Gastroesophageal sphincter (tissue), 4 donors: ENCODE measurements at places on chromosomes 16 and 17. TPM values are rescaled to one million over a fixed set of nuclear protein-coding genes. Genes with fewer than 3 reads are reported as not detected.

DNA sequence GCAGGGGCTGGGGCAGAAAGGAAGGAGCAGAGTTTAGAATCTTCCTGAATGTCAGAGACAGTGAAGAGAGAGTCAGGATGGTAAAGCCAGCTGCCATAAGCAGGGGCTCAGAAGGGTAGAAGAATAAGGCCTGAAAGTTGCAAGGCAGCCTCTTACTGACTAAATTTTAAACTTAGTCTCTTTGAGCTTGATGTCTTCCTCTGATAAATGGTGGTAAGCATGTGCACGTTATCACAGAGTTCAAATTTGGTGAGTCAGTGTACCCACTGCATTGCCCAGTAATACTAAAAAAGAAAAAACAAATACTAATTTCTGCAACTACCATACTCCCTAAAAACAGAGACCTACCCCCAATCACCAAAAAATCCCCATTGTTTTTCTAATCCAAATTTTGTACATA is 45.2 kb downstream of the SIAH1 start:
- ATAC-seq = no peak

- ATAC-seq = no peak
Observed at GRCh38 chr16:8203101-8203500, 387.2 kb downstream of the TMEM114 start.

DNA sequence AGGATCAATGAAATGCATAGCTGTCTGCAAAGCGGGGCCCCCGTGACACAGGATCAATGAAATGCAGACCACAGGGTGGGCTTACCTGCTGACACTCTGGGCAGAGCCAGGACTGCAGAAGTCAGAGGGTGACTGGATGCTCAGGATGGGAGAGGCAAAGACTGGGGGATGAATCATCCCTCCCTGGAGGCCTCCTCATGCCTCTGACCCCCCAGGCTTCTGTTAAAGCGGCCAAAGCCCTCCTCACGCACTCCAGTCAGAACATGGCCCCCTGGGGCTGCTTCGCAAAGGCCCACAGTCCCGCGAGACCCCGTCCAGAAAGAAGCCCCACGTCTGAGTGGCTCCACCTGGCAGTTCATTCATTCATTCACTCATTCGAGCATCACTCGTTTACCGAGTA is 38.4 kb upstream of the FOXF1 start:
- no peak for ATAC-seq

GRCh38 chr17:80236911-80237310 is 16.7 kb downstream of the SLC26A11 start:
- no peak for ATAC-seq

MT1M gene
- total RNA-seq = 3.7 TPM

DNA sequence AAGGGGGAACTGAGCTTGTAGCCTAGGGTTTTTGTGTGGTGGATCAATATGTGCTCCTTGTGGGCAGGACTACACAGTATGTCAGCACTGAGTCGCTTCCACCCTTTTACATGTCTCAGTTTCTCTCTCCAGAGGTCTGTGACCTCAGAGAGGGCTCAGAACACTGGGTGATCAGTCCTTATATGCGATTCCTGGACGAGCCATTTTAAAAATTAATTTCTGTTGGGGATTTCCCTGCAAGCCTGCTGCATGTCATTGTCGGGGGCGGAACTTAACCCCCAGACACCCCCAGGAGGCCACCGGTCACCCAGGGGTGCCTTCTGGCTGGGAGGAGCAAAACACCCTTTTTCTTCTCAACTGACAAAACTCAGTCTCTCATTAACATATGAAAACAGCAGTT is 14.1 kb downstream of the DHRS7B start:
- ATAC-seq = no peak

LLGL1 gene
- 17.2 TPM for total RNA-seq

TMEM106A gene
- total RNA-seq = 4.8 TPM

GRCh38 chr16:7313170-7313569 is 19.5 kb upstream of the RBFOX1 start:
- ATAC-seq = no peak

- ATAC-seq = no peak
Observed at GRCh38 chr16:2822158-2822495, 5.1 kb downstream of the PRSS21 start.

GRCh38 chr17:68204736-68205135 is 43.1 kb upstream of the AMZ2 start:
- no peak for ATAC-seq

PRR29 gene
- total RNA-seq = 0.57 TPM

DNA sequence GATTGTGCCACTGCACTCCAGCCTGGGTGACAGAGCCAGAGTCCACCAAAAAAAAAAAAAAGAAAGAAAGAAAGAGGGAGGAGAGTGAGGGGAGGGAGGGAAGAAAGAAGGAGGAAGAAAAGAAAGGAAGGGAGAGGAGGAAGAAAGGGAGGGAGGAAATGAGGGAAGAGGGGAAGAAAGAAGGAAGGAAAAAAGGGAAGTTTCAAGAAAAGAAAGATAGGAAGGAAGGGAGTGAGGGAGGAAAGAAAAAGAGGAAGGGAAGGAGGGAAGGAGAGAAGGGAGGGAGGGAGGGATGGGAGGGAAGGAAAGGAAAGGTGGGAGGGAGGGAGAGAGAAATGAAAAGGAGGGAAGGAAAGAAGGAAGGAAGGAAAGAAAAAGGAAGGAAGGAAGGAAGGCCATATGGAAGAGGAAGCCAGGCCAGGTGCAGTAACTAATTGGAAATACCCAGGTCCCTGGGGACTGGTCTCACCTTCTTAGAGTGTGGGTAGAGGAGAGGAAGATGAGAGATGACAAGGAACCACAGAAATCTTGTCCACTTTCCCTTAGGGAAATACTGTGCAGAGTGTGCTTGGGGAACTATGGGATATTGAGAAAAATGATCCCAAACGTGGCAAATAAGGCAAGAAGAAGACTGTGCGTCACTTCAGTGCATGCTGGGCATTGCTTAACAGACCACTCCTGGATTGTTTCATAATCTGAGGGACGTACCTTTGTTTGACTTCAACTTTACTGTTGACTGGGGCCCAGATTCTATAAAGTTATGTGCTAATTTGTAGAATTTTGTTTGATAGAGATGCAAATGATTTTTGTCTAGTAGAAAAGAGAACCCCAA is 15.1 kb upstream of the CSNK2A2 start:
- ATAC-seq = no peak

DNA sequence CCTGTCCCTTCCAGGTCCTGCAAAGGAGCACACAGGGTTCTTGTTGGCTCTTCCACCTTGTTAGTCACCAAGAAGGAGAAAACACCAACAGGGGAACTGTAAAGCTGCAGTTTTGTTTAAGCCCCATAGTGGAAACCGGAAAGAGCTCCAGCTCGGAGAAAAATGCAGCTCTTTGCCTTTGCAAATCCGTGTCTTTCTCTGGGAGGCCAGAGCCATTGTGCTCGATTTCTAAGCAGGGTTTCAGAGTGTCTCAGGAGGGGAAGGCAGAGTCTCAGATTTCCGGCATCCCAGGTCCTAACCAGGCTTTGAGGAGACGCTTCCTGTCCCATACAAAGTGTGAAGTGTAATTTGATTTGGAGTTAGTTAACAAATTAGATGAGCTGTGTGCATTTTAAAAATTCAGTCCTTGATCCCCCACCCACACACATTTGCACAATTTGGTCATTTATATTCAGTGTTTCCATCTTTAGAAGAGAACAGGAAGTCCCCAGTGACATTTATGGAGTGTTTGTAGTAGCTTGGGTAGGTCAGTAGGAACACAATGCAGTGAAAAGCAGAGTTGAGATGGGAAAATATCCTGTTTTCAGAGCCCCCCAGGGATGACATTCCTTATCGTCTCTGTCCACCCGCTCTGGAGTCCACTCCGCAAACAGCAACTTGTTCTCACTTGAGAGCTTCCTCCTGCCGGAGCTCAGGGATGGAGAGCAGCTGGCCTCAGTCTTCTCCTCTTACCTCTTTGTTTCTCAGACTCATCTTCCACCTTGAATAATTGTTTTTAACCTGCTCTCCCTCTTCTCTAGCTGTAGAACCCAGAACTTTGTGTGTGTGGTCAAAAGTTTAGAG is 331.9 kb downstream of the SEC14L1 start:
- no peak for ATAC-seq

DNA sequence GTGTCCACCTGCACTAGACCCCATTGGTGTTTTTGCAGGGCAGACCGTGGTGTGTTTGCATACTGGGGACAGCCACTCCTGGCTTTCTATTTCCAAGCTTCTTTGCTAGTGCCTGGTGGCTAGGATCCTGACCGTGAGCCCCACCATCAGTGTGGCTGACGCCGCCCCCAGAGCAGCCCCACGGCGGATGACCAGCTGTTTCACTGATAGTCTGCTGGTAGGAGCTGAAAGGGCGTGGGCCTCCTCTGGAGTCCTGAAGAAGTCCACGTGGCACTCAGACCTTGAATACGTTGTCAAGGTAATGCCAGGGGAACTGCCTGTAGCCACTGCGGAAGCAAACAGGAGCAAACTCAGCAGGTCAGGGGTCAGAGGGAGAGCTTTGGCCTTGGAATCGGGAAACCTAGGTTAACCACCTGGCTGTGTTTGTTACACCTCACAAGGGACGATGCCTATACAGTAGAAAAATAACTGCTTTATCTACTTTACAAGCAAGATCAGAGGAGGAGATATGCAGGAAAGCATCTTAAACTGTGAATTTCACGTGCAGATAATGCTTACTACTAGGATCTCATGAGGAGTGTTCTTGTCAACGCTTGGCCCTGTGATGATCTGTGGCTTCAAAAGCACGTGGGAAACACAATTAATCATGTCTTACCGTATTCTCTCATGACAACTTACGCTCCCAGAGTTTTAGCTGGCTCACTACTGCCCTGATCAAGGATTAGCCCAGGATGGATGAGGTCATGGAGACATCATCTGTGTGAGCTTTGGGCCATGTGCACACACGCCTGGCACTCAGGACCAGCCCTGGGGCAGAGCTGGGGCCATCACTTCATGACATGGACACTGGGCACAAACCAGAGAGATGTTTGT is 30.3 kb downstream of the ALDH3A2 start:
- ATAC-seq = no peak
